ENCODE measurements at places on chromosomes 7 and 10.

DNA sequence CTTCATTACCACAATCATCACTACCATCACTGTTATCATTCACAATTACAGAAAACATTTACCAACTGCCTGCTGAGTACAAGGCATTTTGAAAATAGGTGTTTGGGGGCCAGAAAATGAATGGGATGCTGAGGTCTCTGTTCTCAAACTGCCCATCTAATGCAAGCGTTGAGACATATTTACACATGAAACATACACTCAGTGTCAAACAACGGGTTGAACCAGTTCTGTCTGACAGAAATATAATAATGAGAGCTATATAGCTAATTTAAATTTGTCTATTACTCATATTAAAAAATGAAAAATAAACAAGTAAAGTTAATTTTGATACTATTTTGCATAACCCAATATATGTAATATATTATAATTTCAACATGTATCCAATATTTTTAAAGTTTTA lies 303.1 kb downstream of the KCNMA1 start:
- no peak for DNase-seq

DNA sequence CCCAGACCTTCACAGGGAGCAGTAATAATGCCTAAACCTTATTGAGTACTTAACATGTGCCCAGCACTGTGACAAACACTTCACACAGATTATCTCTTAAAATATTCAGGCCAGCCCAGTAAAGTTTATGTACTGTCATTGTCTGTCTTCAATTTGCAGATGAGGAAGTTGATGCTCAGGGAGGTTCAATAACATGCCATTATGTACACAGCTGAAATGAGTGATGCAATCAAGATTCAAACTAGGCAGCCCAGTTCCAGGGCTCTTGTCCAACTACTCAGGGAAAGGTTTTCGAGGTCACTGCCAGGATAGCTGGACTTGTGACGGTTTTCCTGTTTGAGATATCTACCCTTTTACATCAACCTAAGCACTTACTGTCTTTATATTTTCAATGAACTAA lies 56.1 kb downstream of the AUTS2 start:
- peak; percentile 36 for DNase-seq

GRCh38 chr7:25579778-25580075 lies 351.4 kb upstream of the NPVF start:
- no peak for DNase-seq

- no peak for DNase-seq
These were observed 434.5 kb downstream of the CCSER2 start for GRCh38 chr10:84762754-84763394.

- no peak for DNase-seq
These were observed 96.4 kb downstream of the SLIT1 start for GRCh38 chr10:97089209-97089870.

DNA sequence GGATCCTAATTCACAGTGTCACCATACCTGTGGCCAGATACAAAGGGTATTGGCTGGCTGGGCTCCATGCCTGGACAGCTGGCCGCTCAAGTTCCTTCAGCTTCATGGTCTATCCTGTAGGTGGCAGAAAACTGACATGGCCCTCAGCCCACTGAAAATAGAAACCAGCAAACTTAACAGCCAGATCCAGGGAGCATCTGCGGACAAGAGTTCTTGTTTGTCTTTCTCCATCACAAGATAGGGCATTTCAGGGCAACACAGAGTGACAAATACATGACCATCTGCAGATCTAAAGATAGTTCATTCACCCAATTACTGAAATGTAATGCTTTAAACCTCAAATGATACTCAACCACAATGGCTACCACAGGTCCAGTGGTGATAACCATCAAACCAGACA lies 2.8 kb downstream of the SEC31B start:
- no peak for DNase-seq

GRCh38 chr10:42985436-42986316 lies 91.2 kb upstream of the RET start:
- DNase-seq = no peak

DNA sequence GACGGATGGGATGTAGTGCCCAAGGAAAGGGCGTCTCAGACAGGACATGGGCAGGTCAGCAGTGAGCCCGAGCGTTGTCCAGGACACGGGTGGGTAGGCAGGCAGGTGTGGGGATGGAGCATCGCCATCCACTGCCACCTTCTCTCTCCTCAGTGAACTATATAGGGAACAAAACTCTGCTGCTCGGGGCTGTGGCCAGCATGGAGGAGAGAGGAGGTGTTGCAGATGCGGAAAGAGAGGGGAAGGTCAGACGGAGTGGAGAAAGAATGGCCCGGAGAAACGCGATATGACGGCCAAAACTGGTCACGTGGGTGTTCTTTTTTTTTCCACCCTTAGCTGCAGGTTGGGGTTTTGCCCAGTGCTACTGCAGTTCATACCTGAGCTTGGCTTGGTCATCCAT lies 71.2 kb downstream of the GRID1 start:
- no peak for DNase-seq

- no peak for DNase-seq
These were observed 374.6 kb downstream of the SUGCT start for GRCh38 chr7:40509287-40509996.

DNA sequence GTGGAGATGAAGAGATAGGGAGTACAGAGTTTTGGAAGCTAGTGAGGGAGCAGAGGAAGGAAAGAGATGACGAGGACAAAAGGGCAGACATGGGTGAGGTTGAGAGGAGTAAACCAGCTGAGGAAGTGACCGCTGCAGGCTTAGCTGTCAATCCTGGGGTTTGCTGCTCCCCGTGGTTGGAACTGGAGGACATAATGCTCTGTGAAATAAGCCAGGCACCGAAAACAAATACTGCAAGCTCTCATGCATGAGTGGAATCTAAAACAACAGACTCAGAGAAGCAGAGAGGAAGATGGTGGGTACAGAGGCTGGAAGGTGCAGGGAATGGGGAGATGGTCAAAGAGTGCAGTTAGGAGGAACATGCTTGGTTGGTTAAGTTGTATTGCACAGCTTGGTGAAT lies 482.2 kb upstream of the C7orf33 start:
- DNase-seq = no peak

DNA sequence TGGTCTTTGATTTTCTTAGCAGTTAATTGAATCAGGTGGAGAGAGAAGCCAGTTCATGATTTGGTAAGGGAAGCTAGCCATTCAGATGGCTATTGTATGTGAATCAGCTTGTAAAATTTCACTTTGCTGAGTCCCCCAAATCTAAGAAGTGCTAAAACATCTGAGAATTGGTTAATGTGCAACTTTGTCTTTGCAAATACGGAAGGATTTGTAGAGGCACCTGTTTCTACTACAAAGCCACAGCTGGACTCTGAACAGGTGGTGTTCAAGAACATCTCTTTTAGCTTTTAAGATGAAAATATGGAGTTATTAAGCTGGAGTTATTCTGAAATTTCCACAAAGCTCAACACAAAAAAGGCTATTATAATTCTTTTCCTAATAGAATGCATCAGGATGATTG lies 132.6 kb downstream of the VPS50 start:
- DNase-seq = no peak

- DNase-seq = no peak
These were observed 23.1 kb upstream of the ITGA8 start for GRCh38 chr10:15742836-15743235.

DNA sequence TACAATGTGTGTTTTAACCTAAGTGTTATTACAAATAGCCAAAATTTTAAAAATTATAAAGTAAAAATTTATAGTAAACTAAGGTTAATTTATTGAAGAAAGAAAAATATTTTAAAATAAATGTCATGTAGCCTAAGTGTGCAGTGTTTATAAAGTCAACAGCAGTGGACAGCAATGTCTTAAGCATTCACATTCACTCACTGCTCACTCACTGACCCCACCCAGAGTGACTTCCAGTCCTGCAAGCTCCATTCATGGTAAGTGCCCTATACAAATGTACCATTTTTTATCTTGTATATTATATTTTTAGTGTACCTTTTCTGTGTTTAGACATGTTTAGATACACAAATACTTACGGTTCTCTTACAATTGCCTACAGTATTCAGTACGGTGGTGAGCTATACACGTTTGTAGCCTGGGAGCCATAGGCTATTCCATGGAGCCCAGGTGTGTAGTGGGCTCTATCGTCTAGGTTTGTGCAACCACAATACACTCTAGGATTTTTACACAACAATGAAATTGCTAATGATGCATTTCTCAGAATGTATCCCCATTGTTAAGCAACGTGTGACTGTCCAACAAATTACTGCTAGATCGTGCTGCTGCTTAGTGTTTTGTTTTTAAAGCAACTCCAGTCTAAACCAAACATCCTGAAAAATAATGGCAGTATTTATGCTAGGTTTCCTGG lies 108.9 kb upstream of the NAMPT start:
- DNase-seq = no peak

GRCh38 chr7:121610243-121610642 lies 214.1 kb upstream of the FAM3C start:
- DNase-seq = no peak

DNA sequence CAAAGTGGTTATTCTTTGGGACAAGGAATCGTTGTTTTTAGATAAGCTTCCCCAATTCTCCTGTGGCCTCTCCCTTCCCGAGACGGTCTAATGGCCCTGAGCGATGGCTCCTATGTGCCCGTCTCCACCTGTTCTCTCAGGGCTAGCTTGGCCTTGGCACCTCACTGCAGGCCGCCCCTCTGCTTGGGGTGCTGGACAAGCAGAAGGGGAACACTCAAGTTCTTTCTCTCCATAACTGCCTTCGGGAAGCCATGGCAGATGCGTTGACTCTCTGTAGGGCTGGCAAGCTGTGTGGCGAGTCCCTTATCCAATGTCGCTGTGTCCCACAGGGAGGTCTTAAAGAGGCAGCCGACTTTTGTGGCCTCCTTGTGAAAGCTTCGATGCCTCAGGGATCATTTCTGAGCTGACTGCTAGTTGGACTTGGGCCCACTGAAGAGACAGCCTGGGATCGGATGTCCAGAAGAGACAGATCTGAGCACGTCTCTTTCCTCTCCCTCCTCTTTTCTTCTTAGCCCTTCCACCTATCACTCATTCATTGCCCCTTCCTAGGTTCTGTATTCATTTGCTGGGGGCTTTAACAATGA lies 70.8 kb downstream of the GRK5 start:
- DNase-seq = no peak

- no peak for DNase-seq
These were observed 6.7 kb upstream of the OTUD1 start for GRCh38 chr10:23432166-23432565.

- peak; percentile 42 for DNase-seq
These were observed 496.2 kb upstream of the ZMIZ1 start for GRCh38 chr10:78572565-78572964.

- no peak for DNase-seq
These were observed 47.8 kb downstream of the FAM20C start for GRCh38 chr7:240146-240676.

- no peak for DNase-seq
These were observed 3.7 kb upstream of the HDAC9 start for GRCh38 chr7:18491871-18492270.

GRCh38 chr7:512541-513311 lies 6.9 kb downstream of the PDGFA start:
- peak; percentile 74 for DNase-seq

- no peak for DNase-seq
These were observed at the start of gene SORCS1 for GRCh38 chr10:107163881-107164861. Gene SORCS1 (minus strand): TSS chr10:107164706.

DNA sequence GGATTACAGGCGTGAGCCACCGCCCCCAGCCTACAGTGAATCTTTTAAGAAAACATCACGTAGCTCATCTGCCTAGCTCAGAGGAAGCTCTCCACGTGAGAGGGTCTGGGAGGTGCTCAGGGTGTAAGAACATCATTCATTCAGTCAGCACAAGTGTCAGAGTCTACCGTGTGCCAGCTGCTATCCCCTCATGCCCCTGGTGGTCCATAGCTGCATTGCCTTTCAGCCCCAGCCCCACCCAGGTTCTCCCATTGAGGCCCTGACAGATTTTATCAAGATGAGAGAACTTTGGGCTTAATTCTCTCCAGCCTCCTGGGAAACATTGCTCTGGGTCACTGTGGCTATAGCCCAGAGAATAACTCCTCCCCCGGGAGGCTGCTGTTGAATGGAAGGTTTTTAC lies 45.1 kb downstream of the ZNF503 start:
- DNase-seq = no peak

DNA sequence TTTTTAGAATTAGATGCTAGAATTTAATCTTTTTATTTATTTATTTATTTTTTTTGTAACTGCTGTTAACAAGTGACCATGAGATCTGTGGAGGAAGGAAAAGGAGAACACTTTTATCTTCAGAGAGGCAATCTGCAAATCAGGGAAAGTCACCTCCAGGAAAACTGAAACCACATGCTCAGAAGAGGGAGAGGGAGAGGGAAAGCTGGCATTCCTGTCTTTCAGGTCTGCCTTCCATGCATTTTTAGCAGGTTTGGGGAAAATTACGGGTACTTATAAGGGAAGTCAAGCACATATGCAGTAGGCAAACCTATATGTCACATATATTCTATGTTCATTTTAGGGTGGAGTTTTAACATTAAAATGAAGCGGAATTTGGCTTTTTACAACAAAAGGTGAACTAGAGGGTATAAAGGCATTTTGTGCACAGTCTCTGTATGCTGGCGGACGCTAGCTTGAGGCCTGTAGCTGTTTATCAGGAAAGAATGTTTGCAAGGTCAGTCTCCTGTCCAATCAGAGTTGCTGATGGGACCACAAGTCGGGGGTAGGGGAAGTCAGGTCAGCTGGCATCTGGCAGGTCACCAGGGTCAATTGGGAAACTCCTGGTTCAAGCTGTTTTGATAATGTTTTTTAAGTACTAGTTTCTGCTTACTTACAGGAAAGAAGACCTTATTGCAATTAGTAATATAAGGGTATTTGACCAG lies 333.5 kb downstream of the GPR158 start:
- no peak for DNase-seq

GRCh38 chr7:69599955-69600709 lies 1.9 kb downstream of the AUTS2 start:
- peak; percentile 23 for DNase-seq

DNA sequence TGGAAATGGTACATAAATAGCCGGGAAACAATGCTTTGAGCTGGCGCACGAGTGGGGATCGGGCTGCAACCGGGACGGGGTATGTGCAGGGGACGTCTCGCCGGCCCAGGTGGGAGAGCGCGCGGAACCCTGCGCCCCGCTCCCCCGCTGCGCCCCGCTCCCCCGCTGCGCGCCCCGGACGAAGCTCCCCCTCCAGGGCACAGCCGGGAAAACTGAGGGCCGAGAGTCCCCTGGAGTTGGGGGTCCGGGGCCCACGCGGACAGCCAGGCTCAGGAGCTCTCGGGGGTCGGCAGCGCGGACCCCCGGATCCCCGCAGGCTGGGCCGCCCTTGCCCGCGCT lies 514 bp downstream of the RADIL start:
- DNase-seq = no peak

- DNase-seq = no peak
These were observed 38.2 kb upstream of the GTF2I start for GRCh38 chr7:74619235-74619860.

DNA sequence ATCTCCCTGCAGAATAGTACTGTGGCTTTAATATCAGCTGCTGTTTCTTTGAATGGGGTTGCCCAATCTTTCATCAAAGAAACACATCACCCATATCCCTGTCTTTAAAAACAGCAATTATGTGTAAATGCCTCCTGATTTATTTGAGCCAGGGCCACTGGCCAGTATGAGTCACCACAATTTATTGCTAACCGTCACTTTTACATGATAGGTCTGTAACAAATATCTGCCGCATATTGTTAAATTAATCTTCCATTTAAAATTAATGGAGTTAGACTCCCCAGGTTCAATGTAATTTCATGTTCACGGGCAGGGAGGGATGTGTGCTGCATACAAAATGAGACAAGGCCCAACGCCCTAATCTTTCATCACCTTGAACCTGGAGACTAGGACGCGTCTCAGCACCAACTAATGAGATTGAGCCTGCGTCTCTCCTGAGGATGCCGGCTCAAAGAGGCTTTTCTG lies 673.4 kb downstream of the AUTS2 start:
- DNase-seq = peak; percentile 57
